ENCODE measurements at places on chromosomes 16 and 17.

GRCh38 chr16:89357055-89357816 lies 133.1 kb downstream of the ANKRD11 start:
- no peak for DNase-seq

DNA sequence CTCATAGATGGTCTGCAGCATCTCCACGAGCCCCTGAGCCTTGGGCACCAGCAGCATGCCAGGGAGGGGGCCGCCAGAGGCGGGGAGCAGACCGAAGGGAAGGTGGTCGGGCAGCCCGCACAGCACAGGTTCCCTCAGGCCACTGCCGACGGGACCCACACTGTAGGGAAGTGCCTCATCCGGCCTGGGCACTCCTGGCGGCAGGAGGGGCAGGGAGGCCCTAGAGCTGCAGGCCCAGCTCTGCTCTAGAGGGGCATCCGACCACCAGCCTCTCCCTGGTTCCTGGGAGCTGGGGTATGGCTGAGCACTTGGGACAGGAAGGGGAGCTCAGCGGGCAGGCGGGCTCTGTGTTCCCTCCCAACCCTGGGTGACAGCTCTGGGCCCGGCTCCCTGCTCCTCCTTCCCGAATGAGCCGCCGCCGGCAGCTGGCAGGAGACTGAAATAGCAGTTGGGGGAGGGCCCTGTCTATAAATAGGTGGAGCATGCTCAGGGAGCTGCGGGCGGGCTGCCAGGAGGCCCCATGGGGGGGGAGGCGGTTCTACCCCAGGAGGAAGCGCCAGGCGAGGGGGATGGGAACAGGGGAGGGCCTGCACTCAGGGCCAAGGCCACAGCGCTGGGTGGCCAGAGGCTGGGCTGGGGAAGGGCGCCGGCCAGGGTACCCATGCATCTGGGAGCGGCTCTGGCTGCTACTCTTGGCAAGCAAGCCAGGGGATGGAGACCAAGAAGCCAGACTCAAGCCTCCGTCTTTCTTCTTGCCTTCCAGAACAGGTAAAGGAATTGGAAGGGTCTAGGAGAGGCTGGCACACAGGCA lies 12.4 kb downstream of the HDAC5 start:
- DNase-seq: peak; percentile 95

- DNase-seq: no peak
Measured at GRCh38 chr16:49116873-49117272, 164.8 kb downstream of the CBLN1 start.

- DNase-seq: peak; percentile 5
Measured at GRCh38 chr17:64236827-64237403, 26.1 kb downstream of the TEX2 start.

DNA sequence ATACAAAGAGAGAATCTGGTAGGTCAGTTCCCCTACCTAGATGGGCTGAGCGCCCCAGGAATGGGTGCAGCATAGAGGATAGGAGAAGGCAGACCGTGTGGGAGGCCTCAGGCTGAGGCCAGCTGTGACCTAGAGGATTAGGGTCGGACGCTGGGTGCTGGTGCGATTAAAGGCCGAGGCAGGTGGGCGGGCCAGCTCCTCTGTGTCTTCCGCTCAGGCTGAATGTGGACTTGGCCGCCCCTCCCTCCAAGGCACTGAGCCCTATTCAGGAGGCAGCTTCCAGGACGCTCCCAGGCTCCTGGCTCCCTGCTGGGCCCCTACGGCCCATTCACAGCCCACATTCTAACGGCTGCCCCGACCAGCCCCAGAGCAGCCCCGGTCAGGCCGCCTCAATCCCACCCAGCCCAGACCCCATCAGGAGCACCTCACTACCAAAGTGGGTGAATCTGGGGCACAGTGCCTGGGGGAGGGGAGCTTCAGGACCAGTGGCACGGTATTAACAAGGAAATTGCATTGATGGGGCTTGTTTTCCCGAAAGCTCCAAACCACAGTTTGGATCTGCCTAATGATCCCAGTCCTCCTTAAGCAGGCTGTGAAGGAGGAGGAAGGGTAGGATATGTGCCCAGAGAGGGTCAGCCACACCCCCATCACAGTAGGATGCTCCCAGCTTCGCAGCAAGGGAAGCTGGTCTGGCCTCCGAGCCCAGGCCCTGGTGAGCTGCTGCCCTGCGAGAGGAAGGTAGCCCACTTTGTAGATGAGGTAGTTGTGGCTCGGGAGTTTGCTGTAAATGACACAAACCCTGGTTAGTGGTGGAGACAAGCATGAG lies 14.5 kb downstream of the RHBDL3 start:
- DNase-seq: no peak

GRCh38 chr16:85055493-85056210 lies 28.1 kb downstream of the KIAA0513 start:
- DNase-seq: no peak

GRCh38 chr16:28316054-28316453 lies 23.7 kb downstream of the SBK1 start:
- no peak for DNase-seq

- no peak for DNase-seq
Measured at GRCh38 chr16:64085296-64085695, 1036.6 kb downstream of the CDH11 start.

GRCh38 chr17:74190154-74190553 lies 13.3 kb upstream of the RPL38 start:
- DNase-seq: peak; percentile 70

DNA sequence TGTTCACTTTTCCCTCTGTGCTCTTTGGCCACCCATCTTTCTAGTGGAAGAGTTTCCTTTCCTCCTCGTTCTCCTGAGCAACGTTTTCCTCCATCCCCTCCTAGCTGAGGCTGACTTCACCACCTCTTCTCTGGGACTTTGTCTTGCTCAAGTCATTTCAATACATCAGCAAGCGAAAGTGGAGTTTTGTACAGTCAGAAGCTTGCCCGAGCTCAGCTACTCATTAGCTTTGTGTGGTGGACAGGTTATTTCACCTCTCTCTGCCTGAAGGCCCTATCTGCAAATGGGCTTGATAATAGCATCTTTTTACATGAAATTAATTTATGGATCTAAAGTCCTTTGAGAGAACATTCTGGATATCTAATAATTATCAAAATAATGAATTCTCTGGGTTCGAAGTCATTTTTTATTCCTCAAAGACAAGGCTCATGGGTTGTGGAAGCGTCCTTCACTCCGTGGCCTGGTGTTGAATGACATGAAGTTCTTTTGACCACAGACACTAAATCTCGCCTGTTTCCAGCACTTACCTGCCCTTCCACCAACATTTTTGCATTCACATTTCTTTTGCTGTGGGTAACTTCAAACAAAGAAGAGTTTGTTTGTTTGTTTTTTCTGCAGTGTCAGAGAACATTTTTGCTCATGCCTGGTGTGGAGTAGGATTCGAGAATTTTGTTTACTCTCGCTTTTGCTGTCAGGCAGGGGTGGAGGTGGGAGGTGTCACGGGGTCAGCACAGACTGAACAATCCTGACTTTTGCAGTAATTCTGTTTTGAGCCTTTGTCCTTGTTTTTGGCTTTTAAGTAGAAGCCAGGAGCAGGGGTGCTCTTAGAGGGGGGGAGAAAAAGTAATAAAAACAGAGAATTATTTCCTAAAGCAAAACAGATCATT lies 155.0 kb upstream of the CACNG5 start:
- no peak for DNase-seq

- DNase-seq: peak; percentile 52
Measured at GRCh38 chr17:72173499-72174116, 52.8 kb downstream of the SOX9 start.

DNA sequence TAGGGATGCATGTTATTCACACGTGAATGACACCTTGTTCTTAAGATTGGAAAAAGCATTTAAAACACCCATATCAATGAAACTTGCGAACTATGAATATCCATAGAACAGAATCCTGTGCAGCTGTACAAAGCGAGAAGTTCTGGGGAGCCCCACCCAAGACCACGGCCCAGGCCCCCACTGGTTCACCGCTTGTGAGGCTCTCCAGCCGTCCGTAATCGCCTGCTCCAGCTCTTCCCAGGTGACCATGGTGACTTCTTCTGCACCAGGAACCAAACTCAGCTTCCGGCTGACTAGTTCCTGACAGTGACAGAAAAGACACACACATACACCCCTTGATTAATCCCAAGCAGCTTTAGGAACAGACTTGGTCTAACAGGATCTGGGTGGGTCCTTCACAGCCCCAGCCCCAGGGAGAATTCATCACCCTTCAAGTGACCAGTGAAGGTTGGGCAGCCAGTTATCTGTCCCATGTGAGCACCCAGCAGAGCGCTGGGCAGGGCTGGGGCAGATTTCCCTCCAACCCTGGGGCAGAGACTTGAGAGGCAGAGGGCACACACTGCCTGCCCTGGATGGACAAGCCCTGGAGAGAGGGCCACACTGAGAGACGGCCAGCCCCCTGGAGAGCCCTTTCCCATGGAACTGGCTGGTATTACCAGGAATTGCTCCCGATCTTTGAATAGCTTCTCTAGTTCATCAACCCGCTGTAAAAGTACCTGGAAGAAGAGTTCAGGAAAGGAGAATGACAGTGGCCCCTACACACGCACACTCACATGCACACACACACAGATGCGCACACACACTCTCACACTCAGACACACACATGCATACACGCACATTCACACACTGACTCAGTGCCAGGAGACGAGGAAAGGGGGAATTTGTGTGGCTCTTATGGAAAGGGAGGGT lies 3.6 kb downstream of the QRICH2 start:
- no peak for DNase-seq

- no peak for DNase-seq
Measured at GRCh38 chr17:43316522-43317142, 82.2 kb upstream of the ARL4D start.

DNA sequence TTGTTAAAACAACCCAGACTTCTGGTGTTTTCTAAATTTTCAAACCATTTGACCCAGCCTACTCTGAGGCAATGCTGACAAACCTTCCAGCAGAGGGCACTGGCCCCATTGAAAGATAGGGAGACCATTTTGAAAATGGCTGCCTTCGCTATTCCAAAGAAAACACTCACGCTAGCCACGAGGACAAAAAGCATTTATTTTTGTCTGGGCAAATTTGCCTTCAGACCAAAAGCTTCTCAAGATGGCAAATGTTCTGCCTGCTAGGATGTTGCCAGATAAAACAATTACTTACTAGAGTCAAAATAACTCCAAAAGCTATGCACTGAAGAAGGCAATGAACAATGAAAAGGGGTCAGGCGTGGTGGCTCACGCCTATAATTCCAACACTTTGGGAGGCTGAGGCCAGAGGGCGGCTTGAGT lies 296.7 kb upstream of the IRX5 start:
- no peak for DNase-seq

- no peak for DNase-seq
Measured at GRCh38 chr17:77493901-77494663, 353.3 kb downstream of the SEC14L1 start.

DNA sequence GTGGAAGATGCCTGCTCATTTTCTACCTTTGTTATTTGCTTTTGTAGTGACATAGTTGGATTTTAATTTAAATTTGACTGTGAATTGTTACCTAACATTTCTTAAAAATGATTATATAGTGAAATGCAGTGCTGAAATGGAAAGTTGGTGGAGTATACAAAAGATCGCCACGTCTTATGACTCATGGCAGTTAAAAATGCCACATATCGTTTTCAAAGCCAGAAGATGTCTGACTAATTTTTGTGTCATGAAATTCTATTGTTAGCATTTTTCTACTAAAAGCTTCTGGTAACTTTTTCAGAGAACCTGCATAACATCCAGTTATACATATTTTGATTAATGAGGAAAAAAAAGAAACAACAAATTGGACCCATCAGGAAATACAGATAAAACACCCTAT lies 20.6 kb downstream of the MAP2K4 start:
- DNase-seq: no peak

- no peak for DNase-seq
Measured at GRCh38 chr16:83840060-83840617, 32.4 kb downstream of the HSBP1 start.

GRCh38 chr17:65556014-65556909 lies 5.2 kb downstream of the AXIN2 start:
- peak; percentile 36 for DNase-seq

DNA sequence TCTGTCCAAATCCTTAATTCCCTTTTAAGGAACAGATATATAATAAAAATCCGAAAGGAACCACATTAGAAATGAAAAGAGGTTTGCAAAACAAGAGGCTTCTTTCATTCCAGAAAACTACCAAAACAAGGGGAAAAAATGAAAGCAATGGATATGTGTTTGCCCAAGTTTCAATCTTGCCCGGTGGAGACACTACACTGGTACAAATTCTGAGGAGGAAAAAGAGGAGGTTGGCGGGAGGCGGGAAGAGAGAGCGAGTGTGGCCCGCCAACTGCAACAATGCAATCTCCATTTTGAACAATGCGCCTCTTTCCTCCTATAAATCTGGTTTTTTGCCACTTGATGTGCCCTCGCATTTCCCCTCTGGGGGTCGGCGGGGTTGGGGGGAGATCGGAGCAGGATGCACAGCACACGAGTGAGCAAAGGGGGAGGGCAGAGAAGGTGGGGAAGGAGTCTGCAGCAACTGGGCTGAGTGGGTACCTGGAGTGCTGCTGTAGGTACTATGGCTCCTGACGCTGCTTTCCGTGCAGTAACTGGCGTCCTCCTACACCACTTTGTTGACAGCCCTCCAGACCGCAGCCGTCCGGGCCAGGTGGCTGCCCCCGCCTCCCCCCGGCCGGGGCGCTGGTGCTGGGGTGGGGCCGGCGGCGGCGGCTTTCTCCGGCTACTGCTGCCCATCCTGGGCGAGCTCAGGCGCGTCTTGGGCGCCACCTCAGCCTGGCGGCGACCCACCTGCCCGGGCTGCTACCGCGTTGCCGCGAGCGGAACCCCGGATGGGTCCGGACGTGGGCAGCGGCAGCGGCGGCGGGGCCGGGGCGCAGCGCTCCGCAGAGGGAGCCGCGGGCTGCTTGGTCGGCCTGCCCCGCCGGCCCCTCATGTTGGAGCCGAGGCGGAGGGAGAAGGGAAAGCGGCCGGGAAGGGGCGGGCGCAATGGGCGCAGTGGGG lies 93.8 kb upstream of the PLEKHM1 start:
- DNase-seq: no peak

- DNase-seq: no peak
Measured at GRCh38 chr17:40174514-40174913, 2.8 kb upstream of the RAPGEFL1 start.

DNA sequence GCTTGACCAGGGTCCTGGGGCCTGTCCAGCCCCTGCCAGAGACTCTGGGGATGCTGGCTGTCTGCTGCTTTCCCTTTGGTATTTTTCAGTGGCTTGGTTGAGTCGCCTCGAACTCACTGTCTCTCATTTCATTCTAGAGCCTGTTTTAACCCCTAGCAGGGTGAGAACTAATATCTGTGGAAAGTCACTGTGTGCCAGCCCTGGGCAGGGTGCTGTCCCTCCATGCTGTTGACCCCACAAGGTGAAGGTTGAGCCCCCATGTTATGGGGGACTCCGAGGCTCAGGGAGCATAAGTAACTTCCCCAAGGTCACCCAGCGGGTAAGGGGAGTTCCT lies 33.0 kb downstream of the DCAKD start:
- DNase-seq: no peak

DNA sequence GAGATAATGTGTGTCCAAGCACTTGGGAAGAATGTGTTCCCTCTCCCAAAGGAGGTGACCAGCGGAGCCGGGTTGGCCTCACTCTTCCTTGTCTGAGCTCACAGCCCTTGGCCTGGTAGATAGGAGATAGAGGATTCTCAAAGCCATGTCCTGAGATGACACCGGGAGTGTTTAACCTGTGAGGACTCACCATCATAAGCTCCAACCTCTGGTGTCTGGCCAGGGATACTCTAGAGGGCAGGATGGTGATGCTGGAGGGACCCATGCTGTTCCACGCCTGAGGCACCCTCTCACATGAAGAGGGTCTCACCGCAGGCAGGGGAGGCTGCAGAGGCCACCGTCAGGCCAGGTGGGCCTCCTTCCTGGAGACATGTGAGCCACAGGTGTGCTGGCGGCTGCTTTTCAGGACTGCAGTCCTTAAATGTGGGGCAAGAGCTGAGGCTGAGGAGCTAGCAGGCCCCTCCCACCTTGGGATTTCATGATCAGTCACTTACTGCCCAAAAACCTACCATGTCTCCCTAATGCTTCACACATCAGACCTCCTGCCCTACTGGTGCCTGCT lies 6.6 kb upstream of the ZNF629 start:
- no peak for DNase-seq
